ENCODE measurements at places on chromosomes 5 and 9. TPM values are rescaled to one million over a fixed set of nuclear protein-coding genes. Genes with fewer than 3 reads are reported as not detected.
A peak's percentile ranks its signal among the peaks of the same experiment; 100 is the strongest.

DNA sequence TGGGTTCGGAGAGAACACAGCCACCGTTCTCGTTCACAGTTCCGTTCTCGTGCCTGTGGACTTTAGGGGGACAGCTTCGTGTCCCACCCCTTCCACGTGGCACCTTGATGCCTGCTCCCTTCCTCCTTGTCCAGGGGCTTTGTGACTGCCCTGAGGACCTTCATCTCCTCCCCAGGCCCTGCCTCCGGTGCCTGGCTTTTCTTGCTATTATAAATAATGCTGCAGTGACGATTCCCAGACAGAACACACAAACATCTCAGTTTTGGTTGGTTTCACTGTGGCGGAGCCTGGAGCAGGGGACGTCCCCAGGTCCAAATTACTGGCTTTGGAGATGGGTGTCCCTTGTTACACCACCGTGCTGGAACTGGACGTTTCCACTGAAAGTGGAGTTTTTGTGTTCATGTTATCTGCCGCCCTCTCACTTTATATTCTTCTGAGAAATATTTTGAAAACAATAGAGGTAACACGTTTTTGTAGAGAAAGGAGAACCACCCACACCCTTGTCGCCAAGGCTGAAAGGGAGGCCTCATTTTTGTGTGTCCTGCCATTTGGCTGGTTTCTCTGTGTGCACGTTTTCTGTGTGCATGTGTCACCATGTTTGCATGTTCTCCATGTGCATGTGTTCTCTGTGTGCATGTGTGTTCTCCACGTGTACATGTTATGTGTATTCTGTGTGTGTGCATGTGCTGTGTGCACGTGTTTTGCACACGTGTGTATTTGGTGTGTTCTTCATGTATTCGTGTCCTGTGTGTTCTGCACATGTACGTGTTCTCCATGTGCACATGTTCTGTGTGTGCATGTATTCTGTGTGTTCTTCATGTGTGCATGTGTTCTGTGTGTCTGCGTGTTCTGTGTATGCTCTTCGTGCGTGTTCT lies 24.2 kb downstream of the WNK2 start:
- H3K36me3 ChIP-seq, result no peaks in the 10 kb centered on the region
- no peak overlapping the region for H3K4me3 ChIP-seq
- DNase-seq, result no peak
- no peaks in the 10 kb centered on the region for H3K4me1 ChIP-seq

ZNF608 gene
- 10.6 TPM for polyA plus RNA-seq

DNA sequence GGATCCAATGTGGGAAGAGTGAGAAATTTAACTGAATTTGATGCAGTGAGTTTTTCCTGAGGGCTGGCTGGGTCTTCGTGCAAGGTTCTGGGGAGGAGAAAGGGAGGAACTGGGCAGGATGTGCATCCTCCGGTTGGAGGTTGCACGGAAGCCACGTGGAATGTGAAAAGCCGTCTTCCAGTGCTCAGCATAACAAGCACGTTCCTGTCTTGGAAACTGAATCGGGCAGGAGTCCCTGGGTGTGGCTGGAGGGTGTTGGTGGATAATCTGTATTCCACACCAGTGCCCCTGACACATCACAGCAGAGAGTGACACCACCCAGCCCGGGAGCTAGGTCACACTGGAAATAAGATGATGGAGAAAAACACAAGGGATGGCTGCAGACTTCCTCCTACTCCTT lies 154.3 kb downstream of the C5orf15 start:
- no peaks in the 10 kb centered on the region for H3K36me3 ChIP-seq
- H3K4me3 ChIP-seq, result no peak overlapping the region
- DNase-seq, result no peak
- no peak overlapping the region for H3K27ac ChIP-seq
- H3K4me1 ChIP-seq, result peaks cover 3% of the 10 kb centered on the region

GRCh38 chr5:55180016-55180415 lies 7.0 kb upstream of the CDC20B start:
- DNase-seq, result no peak
- no peaks in the 10 kb centered on the region for H3K36me3 ChIP-seq
- no peak overlapping the region for H3K27ac ChIP-seq

- no peak overlapping the region for H3K4me3 ChIP-seq
- H3K36me3 ChIP-seq, result no peaks in the 10 kb centered on the region
Measured at GRCh38 chr5:158502686-158503085, 597.0 kb downstream of the EBF1 start.

DNA sequence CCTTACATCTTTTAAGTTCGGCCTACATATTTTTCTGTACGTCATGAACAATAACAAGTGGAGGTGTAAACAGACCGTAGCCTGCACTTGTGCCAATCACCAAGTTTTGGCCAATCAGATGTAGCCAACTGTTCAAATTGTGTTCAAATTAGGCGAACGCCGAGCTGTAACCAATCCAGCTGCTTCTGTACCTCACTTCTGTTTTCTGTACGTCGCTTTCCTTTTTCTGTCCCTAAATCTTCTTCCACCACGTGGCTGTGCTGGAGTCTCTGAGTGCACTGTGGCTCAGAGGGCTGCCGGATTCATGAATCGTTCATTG lies 26.4 kb downstream of the TRIM14 start:
- DNase-seq, result no peak
- H3K36me3 ChIP-seq, result no peaks in the 10 kb centered on the region
- no peak overlapping the region for H3K27ac ChIP-seq

EPB41L4B gene
- polyA plus RNA-seq, result 0.11 TPM

GRCh38 chr9:16809912-16810610 lies 60.4 kb downstream of the BNC2 start:
- no peak overlapping the region for H3K4me3 ChIP-seq
- no peaks in the 10 kb centered on the region for H3K27me3 ChIP-seq
- H3K4me1 ChIP-seq, result no peaks in the 10 kb centered on the region
- no peaks in the 10 kb centered on the region for H3K36me3 ChIP-seq

DNA sequence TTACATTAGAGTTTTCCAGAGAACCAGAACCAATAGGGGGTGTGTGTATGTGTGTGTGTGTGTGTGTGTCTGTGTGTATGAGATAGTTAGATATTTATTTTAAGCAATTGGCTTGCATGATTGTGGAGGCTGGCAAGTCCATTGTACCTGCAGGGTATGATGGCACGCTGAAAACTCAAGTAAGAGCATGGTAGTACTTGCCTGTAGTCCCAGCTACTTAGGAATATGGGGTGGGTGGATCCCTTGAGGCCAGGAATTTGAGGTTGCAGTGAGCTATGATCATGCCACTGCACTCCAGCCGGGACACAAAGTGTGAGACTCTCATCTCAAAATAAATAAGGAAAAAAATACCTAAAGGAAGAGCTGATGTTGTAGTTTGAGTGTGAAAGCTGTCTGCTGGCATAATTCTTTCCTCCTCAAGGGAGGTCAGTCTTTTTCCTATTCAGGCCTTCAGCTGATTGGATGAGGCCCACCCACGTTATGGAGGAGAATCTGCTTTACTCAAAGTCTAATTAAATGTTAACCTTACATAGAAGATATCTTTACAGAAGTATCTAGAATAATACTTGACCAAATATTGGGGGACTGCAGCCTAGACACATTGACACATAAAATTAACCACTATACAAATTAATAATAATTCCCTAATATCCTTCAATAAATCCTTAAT lies 107.6 kb downstream of the FGF1 start:
- no peaks in the 10 kb centered on the region for H3K36me3 ChIP-seq
- no peak overlapping the region for H3K27ac ChIP-seq
- H3K4me3 ChIP-seq, result no peak overlapping the region
- DNase-seq, result no peak
- H3K27me3 ChIP-seq, result no peaks in the 10 kb centered on the region

- H3K4me3 ChIP-seq, result no peak overlapping the region
- DNase-seq, result no peak
- no peaks in the 10 kb centered on the region for H3K27me3 ChIP-seq
- H3K27ac ChIP-seq, result no peak overlapping the region
Measured at GRCh38 chr5:165119175-165119574, 1613.8 kb downstream of the MAT2B start.

- no peak overlapping the region for H3K4me3 ChIP-seq
- H3K27ac ChIP-seq, result no peak overlapping the region
- no peaks in the 10 kb centered on the region for H3K36me3 ChIP-seq
- no peaks in the 10 kb centered on the region for H3K4me1 ChIP-seq
Measured at GRCh38 chr5:153884612-153884957, 154.1 kb downstream of the FAM114A2 start.

PCDHB9 gene
- polyA plus RNA-seq, result 0.14 TPM

TAS2R1 gene
- polyA plus RNA-seq, result not detected

DNA sequence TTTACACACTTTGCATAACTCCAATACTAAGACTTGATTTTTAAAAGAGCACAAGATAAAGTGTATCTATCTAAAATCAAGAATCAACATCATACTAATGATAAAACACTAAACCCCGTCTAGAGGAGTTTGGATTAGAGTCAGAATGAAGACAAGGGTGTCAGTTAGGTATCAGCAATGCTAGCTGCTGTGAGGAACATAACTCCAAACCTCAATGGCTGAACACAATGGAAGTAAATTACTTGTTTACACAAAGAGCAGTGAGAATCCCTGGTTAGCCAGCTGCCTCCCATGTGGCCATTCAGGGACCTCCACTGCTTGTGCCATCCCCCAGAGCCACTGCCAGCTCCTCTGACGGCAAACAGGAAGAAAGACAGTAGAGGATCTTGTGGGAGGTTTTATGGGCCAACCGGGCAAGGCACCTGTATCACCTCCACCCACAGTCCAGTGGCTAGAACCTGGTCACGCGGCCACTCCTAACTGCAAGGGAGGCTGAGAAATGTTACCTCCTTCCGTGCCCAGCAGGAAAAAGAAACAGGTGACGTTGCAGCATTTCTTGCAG lies 24.0 kb upstream of the GRHPR start:
- no peak overlapping the region for H3K4me3 ChIP-seq
- H3K36me3 ChIP-seq, result no peaks in the 10 kb centered on the region
- no peak for DNase-seq

GRCh38 chr5:109455598-109456096 lies 45.9 kb upstream of the PJA2 start:
- DNase-seq, result peak; percentile 98
- H3K4me3 ChIP-seq, result no peak overlapping the region
- no peaks in the 10 kb centered on the region for H3K36me3 ChIP-seq

DNA sequence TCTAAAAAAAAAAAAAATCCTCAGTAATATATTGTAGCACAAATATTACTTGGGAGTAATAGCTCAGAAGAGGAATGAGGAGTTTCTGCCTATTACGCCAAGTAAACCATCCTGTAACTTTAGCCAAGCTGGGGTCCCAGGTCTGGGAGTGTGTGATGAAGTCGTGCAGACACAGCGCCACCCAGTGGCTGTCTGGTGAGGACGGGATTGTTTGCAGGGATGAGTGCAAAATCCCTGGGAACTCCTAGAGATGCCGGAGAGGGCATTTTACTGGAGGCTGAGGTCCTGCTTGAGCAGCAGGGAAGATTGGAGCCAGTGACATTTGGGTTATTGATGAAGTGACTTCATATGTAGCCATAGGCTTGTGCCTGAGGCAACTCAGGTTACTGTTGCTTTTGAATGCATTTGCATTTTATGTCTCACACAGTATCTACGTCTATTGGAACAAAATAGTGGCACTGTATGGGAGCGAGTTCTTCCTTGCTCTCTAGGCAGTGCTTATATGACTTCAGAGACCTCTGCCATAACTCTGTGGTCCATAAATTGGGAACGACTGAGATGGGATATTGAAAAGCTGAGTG lies 72.8 kb downstream of the PSAT1 start:
- H3K27me3 ChIP-seq, result peaks cover 14% of the 10 kb centered on the region
- H3K4me3 ChIP-seq, result no peak overlapping the region
- H3K36me3 ChIP-seq, result no peaks in the 10 kb centered on the region
- no peak overlapping the region for H3K27ac ChIP-seq
- H3K4me1 ChIP-seq, result peaks cover 4% of the 10 kb centered on the region

C5orf52 gene
- not detected for polyA plus RNA-seq

DNA sequence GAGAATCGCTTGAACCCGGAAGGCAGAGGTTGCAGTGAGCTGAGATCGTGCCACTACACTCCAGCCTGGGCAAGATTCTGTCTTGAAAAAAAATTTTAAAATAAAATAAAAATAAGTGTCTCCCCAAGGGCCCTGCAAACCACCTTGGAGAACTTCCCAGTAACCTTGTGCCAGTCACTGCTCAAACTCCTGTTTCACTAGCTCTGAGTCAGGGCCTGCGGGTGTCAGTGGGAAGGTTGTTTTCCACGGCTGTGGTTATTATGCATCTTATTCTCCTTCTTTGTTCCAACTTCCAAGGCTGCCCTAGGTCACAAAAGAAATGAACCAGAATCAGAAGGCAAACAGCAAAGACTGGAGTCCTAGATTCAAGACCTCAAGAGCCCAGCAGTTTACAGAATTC lies 246.7 kb downstream of the ADAMTSL1 start:
- no peaks in the 10 kb centered on the region for H3K4me1 ChIP-seq
- no peak for DNase-seq
- no peak overlapping the region for H3K4me3 ChIP-seq
- no peaks in the 10 kb centered on the region for H3K36me3 ChIP-seq

DNA sequence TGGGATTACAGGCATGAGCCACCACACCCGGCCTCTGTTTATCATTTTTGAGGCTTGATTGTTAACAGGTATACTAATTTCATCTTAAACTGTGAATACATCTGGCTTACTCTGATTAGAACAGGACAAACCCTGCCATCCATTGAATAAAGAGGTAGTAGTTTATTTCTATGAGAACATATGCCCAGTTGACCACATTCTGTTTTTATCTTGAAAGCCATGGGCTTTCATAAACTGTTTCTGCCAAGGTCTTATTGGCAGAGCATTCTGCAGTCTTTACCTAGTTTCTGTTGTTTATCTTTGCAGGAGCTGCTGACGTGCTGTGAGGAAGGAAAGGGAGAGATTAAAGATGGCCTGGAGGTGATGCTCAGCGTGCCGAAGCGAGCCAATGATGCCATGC lies 184.9 kb upstream of the OTULINL start:
- H3K4me1 ChIP-seq, result peaks cover 42% of the 10 kb centered on the region
- peak; percentile 16 for DNase-seq
- H3K27ac ChIP-seq, result no peak overlapping the region
- peaks cover 12% of the 10 kb centered on the region for H3K36me3 ChIP-seq

SLC34A3 gene
- polyA plus RNA-seq, result not detected

GRCh38 chr9:112076814-112077213 lies 98.3 kb downstream of the SUSD1 start:
- H3K27ac ChIP-seq, result no peak overlapping the region
- H3K27me3 ChIP-seq, result no peaks in the 10 kb centered on the region
- H3K36me3 ChIP-seq, result no peaks in the 10 kb centered on the region
- no peak overlapping the region for H3K4me3 ChIP-seq

GRCh38 chr9:135705376-135705775 lies 3.4 kb downstream of the KCNT1 start:
- no peak for DNase-seq
- H3K4me3 ChIP-seq, result no peak overlapping the region
- peaks cover 2% of the 10 kb centered on the region for H3K4me1 ChIP-seq
- H3K36me3 ChIP-seq, result no peaks in the 10 kb centered on the region
- no peak overlapping the region for H3K27ac ChIP-seq
- H3K27me3 ChIP-seq, result peaks cover 2% of the 10 kb centered on the region

GRCh38 chr5:149271716-149272563 lies at the start of gene AFAP1L1:
TSS of gene AFAP1L1 (plus strand) at chr5:149271859. CDS start at chr5:149271969, 110 bp downstream.
- peak within 1 kb of the TSS; percentile 67 for H3K27ac ChIP-seq
- peak within 1 kb of the TSS; percentile 96 for H3K4me3 ChIP-seq
- peak; percentile 67 for DNase-seq
- H3K4me1 ChIP-seq, result peaks cover 11% of the 10 kb centered on the region

DNA sequence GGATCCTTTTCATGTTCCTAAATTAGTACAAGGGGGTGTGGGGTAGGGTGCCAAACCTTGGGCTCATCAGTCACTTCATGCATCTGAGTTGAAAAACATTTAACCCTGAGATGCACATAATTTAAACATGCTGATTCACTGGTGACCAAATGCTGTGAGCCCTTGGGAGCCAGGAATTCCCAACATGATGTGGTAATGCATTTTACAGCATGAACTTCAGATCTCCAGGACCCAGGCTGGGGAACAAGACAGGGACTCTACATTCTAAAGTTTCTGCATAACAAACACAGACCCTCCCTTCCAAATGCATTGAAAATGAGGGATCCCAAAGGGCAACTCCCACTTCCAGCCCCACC lies 322.2 kb downstream of the NDUFS4 start:
- no peak overlapping the region for H3K27ac ChIP-seq
- H3K4me1 ChIP-seq, result no peaks in the 10 kb centered on the region
- H3K27me3 ChIP-seq, result no peaks in the 10 kb centered on the region
- no peak for DNase-seq

All from endothelial cell of umbilical vein (primary cell).